Fibroblast of upper back skin (primary cell): ENCODE measurements at places on chromosomes 7 and 10.

DNA sequence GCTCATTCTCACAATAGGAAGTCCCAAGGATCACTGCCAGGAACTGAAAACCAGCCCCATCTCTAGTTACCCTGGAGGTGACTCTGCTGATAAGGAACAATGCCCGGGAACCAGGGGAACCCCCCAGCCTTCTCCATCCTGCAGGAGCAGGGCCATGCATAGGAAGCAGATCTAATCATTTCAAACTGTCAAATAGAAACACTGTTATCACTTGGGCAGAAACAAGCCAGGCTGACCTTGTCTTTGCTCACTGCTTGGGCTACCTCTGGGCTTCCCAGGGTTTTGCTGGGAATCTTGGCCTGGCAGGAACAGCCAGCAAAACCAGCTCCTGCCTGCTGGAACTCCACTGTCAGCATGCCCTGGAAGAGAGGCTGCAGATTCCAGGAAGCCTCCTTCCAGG is 114.1 kb downstream of the RNF216 start:
- DNase-seq: no peak

DNA sequence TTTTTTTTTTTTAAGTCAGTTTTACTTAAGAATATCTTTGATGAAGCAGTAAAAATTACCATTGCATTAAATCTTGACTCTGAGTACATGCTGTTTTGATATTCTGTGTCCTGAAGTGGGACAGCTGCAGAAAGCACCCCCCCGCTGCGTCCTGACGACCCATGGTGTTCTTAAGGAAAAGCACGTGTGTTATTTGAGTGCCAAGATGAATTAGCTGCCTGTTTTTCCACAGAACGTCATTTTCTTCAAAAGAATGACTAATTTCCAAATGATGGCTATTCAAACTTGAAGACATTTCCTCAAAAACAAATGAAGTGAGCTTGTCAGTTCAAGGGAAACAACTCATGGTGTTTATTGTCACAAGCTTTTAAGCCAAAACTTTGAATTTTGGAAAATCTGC is 45.9 kb downstream of the CREM start:
- DNase-seq: peak; percentile 53

- DNase-seq: no peak
These were observed 7.8 kb downstream of the ADRA2A start for GRCh38 chr10:111084366-111085255.

DNA sequence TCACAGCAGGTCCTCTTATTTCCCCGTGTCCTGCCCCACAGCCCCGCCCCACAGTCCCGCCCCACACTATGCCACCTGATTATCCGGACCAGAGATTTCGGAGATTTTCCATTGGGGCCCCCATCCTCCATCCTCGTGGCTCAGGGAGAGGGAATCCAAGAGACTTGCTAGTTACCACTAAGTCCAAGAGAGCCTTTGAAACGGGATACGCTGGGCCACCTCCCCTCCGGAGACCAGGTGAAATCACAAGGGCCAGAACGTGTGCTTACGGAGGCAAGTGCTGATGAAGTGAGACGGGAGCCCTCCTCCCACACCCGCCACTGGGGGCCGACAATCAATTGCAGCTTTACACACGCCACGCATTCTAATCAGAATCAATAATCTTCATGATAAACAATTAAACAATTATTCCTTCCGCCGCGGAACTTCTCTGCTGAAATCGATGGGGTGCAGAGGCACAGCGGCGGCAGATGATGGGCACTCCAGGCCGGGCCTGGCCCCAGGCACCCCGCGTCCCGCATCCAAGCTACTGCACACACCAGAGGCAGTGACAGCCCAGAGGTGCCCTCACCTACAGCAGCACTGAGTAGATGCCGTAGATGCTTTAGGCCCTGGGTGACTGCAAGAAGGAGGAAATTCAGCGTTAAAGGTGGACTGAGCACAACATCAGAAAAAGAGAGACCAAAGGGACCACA is 534.0 kb upstream of the FOXK1 start:
- DNase-seq: no peak

GRCh38 chr10:102869258-102870198 is at the start of gene AS3MT:
Gene AS3MT, plus strand, starts transcription at chr10:102869470. Its CDS starts 123 bp downstream, at chr10:102869593.
- peak; percentile 25 for DNase-seq

GRCh38 chr10:48242171-48242904 is 32.2 kb downstream of the FRMPD2 start:
- no peak for DNase-seq

DNA sequence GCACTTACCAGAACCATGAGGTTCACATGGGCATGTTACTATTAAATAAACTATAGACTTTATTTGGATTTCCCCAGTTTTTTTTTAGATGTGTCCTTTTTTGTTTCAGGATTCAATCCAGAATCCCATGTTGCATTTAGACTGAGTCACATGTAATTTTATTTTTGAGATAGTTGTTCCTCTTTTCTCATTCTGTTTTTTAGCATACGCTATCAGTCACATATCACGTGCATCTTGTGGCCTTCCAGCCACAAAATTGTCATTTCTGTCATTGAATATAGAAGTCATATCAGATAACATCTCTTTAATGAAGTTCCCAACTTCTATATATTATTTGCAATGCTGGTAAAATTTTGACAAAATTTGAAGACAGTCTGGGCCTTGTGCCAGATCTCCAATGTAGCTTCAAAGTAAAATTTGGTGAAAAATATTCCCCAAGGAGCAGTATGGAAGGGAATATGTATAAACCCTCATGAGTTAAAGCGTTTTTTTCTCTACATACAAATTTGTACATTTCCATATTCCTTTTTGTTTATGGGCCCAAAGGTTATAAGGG is 132.3 kb upstream of the MKI67 start:
- DNase-seq: no peak
